ENCODE measurements at places on chromosomes 11 and 22.
A peak's percentile ranks its signal among the peaks of the same experiment; 100 is the strongest.

- DNase-seq, result no peak
Measured at GRCh38 chr11:1906181-1906580, 13.3 kb upstream of the TNNT3 start.

DNA sequence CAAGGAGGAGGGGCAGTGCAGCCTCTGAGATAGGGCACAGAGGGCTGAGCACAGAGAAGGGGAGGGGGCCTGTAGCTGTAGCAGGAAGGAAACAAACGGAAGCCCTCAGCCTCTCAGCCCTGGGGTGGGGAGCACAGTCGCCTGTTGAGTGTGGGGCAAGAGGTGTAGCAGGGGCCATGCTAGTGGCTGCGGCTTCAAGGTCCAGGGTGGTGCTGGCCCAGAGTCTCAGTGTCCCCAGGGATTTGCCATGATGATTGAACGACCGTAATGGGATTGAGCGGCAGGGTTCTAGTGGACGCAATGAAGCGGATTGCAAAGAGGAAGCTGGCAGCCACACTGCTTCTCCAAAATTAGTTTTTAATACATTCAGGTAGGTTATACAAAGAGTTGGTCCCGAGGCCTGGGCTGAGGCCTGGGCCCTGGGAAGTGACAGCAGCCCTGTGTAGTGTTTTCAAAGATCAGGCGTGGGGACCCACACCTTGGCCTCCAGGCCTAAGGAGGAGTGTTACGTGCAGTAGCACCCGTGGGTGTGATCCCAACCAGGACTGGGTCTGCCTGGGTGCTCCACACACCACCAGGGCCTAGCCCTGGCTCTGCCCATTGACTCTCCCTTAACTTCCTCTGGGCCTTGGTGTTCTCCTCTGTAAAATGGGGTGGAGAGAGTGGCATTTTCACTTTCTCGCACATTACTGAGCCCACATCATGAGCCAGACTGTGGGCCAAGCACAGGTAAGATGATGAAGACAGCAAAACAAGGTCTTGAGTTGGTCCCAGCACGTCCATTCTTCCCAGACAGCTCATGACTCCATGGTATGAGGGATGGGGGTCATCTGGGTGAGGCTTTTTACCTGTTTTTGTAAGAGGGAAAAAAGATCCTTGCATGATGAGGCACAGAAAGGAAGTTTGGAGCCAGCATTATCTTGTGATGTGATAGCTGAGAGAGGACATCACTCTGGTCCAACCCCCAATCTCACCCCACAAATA lies 13.1 kb downstream of the LRRC32 start:
- DNase-seq, result no peak

DNA sequence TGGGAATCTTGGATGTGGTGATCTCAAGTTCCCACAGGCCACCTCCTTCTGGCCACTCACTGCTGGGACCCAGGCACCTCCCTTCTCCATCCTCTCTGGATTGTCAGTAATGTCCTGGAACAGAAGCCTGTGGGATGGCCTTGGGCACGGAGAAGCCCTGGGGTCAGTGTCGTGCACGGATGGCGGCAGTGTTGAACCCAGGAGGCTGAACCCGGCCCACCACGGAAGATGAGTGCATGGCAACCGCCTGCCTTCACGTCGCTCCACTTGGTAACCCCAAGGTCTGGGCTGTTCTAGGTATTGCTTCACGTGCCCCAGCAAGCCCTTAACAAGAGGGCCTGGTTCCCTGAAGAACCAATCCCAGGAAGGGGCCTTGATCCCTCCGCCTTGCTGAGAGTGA lies 7.1 kb downstream of the THYN1 start:
- no peak for DNase-seq

- no peak for DNase-seq
Measured at GRCh38 chr11:14764179-14764578, 120.6 kb downstream of the PDE3B start.

DNA sequence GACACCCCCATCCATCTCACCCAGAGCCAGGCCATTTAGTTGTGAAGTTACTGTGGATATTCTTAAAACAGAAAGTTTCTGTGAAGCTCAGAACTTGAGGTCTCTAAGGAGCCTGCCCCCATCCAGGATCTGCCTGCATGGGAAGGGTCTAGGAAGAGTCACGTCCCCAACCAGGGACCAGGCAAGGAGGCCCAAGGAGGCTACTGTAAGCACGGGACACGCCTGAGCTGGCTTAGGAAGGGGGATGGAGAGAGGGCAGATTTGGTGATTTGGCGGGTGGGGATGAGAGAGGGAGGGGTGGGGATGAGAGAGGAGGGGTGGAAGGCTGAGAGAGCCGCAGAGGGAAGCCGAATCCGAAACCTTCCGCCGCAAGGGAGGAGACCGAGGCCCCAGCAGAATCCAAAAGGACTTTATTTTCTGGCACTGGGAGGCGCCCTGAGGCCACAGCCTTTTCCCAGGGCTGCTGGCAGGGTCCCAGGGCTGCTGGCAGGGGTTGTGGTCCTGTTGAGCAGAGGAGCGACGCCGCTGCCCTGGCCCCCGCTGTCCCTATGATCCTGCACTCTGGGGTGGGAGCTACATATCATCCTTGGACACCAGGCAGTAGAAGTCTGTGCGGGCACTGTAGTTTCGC lies 9.4 kb downstream of the SIGIRR start:
- DNase-seq, result no peak

DNA sequence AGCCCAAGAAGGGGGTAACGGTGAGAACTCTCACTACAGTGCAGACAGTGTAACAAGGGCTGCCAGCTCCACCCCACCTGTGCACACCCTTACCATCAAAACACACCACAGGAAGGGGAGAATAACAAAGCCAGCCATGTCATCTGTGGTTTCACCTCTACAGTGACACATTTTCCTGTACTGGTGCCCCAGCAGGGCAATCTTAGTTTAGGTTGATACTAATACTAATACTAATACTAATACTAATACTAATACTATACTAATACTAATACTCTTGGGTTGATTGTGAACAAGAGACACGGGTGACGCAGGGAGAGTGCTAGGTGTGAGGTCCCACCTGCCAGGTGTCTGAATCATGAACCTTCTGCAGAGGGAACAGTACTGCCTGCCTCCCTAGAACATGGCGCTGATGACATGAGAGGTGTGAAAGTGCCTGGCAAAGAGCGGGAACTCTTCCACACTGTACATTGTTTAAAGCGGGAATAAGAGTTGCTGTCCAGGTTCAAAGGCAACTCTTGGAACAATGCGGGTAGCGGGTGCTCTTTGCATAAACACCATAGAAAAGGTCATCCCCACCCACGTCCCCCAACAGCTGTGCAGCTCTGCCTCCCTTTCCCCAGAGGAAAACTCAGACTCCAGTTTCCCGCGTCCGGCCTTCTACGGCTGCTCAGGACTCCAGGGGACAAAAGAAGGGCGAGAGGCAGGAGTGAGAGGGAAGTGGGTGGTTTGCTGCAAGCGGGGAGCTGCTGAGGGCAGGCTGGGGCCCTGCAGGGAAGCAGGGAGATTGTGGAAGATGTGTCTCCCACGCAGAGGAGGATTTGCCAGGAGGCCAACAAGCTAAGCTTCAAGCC lies 25.0 kb upstream of the TMPRSS4 start:
- DNase-seq, result peak; percentile 68

GRCh38 chr11:57341250-57341808 lies 3.2 kb downstream of the P2RX3 start:
- DNase-seq, result no peak

DNA sequence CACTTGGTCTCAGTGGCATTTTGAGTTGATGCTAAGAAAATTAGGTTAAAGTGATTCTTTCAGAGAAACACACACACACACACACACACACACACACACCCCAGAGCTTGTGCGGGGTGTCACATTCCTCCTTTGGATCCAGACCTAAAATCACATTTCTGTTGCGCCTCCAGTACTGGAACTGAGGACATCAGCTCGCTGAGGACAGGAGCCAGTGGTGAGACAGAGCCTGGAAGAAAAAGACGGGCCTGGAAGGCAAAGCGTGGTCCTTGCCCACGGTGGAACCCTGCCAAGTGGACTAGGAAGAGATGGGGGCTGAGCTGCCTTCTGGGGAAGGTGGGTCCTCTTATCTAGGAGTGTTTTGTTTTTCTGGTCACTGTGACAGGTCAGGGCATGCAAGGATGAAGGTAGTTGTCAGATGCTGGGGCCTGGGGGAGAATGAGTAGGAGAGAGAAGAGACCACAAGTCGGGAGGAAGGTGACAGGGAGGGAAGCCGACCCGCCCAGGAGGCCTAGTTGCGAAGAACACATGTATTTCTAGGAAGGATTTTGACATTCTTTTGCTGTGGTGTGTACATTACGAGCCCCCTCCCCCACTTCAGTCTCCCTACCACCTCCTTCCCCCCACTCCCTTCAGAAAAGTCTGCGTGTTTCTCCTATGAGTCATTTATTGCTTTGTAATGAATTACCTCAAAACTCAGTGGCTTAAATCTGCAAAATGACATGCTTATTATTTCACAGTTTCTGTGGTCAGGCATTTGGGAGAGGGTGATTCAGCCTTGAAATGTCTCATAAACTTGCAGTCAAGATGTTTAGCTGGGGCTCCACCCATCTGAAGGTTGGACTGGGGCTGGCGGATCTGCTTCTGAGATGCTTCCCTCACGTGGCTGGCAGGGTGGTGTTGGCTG lies 4.8 kb upstream of the ELFN2 start:
- DNase-seq, result no peak

DNA sequence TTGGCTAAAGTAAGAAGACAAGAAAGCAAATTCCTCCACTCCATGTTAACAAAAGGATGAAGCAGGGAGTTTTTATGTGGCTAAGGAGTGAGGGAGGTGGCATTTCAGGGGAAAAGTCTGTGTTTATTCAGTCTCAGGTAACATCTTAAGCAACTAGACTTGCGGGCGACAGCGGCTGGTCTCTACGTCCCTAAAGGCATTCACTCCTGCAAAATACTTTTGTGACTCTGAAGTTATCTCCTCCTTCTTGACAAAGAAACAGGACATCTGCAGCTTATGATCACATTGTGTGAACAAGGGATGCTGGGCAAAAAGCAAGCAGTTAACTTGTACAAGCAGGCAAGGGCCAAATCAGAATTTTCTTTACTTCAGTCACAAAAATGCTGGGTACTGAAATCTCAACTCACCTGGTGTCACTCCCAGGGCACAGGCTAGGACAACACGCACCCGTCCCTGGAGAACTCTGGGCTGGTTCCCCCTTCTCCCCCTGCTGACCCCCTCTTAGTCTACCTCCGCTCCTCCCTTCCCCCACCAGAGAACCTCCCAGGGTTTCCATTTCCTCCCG lies 38.3 kb downstream of the IGLL5 start:
- no peak for DNase-seq

DNA sequence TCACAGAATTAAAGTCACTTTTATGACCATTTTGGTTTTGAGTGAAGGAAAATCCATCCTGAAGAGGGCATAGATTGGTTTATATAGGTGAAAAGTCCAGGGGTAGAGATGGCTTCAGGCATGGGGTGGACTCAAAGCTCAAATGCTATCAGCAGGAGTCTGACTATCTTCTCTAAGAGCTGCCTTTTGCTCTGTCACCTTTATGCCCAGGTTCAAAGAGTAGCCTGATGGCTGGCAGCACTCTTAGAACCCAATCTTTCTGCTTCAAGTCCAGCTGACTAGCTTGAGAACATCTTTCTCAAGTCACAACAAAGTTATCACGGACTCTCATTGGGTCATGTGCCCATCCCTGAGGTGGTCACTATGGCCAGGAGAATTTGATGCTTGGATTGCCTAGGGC lies 27.2 kb upstream of the SWAP70 start:
- DNase-seq, result no peak

DNA sequence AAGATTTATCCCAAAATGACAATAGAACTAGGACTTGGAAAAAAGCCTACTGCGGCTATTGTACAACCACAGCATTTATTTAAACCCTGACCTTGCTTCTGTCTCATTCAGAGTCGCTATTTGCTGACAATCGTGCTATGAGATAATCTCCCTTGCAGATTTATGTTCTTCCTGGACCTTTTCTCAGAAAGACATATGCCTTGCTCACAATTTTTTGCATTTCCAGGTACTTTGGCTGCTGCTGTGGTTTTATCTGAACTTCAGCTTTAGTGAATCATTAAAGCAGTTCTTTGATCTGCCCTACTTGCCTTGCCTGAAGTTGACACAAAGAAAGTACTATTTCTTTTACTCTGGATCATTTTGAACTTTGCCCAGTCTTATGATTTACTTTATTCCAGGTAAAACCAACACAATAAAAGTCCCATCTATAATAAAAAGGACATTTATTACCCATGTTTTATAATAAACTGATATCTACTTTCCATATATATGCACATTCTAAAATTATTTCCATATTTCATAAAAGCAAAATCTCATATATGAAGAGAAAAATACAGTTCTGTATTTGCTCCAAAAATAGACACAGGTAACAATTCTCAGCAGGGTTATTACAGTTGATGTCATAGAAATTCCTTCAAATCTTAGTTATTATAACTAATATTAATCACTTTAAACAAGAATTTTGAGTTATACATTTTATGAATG lies 63.4 kb upstream of the CARD18 start:
- no peak for DNase-seq

DNA sequence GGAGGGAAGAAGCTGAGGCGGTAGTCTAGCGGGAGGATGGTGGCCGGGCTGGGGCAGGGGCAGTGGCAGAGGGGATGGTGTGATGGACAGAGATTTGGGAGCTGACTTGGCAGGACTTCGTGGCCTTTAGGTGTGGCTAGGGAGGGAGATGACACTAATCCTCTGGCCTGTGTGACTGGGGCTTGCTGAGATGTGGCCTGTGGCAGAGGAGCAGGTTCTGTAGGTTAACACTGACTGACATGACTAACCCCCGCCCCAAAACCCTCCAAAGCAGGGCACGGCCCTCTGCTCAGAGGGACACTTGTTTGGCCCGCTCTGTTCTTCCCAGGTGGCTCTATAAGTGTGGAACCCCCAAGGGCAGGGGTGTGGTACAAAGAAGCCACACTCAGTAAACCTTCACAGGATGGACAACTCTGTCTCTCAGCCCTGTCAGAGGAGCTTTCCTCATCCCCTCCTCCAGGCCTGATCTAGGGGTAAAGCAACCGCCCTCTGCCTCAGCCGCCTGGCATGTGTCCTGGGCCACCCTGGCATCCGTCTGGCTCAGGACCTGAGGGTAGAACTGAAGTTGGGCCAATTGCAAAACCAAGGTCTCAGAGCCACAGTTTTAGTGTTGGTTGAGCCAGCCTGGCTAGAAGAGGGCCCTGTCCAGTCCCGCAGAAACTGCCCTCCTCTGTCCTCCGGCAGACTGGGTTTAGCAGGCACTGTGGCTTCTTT lies 15.6 kb downstream of the TOM1 start:
- no peak for DNase-seq

- no peak for DNase-seq
Measured at GRCh38 chr11:45451766-45452440, 165.8 kb upstream of the SYT13 start.

DNA sequence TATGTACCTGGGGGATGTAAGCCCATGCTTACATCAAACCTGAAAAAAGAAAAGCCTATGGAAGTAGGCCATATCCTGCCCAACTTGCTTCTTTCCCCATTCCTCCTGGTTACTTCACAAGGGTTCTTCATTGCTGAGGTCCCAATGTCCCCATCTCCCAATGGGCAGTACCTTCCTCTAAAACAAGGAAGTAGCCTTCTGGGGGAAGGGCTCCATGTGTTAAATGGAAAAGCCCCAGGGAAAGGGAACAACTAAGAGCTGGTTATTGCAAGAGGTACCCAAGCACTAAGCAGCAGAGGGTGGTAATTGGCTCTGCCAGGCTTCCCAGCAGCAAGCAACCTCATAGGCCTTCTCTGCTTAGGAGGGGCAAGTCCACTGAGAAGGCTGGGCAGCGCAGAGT lies 11.3 kb downstream of the TMEM216 start:
- no peak for DNase-seq

GRCh38 chr11:19168090-19168489 lies 33.7 kb downstream of the CSRP3 start:
- DNase-seq, result no peak

GRCh38 chr11:72767203-72768062 lies 15.2 kb upstream of the ARAP1 start:
- no peak for DNase-seq

- no peak for DNase-seq
Measured at GRCh38 chr11:118071416-118072030, 5.4 kb upstream of the TMPRSS4 start.
